Neuronal stem cell (in vitro differentiated cells): ENCODE measurements at places on chromosomes 7 and 10.

GRCh38 chr7:136523571-136523970 is 344.9 kb upstream of the CHRM2 start:
- DNase-seq: no peak

DNA sequence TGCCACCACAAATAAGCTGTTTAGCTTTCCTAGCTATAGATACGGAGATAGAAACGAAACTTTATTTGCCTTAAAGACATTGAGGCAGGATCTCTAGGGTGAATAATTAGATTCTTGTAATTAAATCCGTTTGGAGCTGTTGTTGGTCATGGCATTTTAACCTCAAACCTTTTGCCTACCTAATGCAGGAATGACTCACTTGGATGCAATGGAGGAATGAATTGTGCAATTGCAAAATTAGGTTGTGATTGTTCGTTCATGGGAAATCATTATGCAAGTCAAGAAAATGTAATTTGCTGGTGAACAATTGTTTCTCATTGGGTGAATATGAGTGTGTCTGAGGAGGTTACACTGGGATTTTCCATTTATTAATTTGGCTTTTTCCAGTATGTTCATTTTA is 703.5 kb downstream of the GATA3 start:
- DNase-seq: no peak

- DNase-seq: no peak
Observed at GRCh38 chr7:25544254-25544653, 316.0 kb upstream of the NPVF start.

- DNase-seq: no peak
Observed at GRCh38 chr10:76408646-76409045, 977.2 kb downstream of the LRMDA start.

DNA sequence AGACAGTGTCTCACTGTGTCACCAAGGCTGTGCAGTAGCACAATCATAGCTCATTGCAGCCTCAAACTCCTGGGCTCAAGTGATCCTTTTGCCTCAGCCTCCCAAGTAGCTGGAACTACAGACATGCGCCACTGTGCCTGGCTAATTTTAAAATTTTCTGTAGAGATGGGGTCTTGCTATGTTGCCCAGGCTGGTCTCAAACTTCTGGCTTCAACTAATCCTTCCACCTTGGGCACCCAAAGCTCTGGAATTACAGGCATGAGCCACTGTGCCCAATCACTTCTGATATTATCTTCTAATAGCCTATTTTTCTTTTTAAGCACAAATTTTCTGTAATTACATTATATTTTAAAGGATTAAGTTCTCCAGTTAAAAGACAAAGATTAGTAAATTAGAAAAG is 42.6 kb upstream of the ZC3HAV1 start:
- DNase-seq: no peak

DNA sequence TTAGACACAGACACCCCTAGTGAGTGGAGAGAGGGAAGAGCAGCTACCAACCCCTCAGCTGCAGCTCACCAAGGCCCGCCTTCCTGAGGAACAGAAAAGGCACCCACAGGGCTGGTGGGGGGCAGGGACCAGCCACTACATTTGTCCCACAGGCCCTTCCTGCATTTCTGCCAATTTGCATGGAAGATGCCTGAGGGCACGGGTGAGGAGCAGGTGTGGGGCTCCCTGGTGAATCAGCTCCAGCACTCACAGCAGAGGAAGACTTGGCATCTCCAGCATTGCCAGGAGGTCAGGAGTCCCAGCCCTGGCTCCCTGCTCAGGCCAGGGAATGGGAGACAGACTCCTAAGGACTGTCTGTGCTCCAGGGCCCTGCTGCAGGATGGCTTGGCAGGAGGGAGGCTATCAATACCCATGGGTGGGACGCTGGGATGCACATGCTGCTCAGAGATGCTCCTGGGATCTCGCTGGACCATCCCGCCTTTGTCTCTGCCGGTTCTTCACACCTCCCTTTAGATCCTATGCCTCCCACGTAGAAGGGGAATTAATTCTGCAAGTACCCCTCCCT is 109.7 kb downstream of the SLIT1 start:
- no peak for DNase-seq

DNA sequence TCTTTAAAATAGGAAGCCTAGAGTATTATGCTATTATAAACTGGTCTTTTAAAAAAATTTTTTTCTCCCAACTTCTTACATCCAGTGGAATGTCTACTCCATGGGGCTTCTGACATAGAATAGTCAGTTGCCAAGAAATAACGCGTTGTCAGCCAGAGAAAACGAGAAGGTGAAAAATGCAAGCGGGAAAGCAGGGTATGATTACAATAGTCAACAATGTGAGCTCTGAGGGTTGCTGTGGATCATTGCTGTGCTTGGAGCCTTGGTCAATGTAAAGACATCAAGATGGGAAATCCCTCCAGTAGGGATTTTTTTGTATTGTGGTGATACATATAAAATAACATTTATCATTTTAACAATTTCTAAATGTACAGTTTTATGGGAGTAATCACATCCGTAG is 27.6 kb upstream of the PLPP4 start:
- no peak for DNase-seq

- DNase-seq: no peak
Observed at GRCh38 chr10:77782328-77783061, 144.1 kb downstream of the DLG5 start.

GRCh38 chr7:105250239-105250638 is 138.5 kb downstream of the SRPK2 start:
- DNase-seq: no peak

GRCh38 chr10:21183025-21183424 is 285.9 kb upstream of the NEBL start:
- no peak for DNase-seq

DNA sequence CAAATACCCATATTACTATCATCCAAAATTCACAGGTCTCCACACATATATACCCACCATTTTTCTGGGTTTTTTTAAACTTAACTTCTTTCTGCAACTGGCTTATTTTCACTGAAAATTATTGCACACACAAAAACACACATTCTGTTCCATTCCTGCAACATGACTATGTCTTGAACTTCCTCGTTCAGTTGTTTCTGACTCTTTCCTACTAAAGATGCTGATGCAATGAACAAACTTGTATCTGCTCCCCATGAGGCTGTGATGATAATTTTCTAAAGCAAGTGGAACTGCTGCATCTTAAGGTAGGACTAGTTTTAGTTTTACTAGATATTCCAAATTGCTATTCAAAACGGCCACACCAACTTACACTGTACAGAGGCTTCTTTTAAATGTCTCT is 77.7 kb downstream of the OSBPL3 start:
- DNase-seq: no peak

GRCh38 chr10:24465891-24466818 is 257.2 kb downstream of the KIAA1217 start:
- DNase-seq: no peak

GRCh38 chr7:45881759-45882464 is 6.4 kb upstream of the IGFBP1 start:
- no peak for DNase-seq

- DNase-seq: no peak
Observed at GRCh38 chr10:104333728-104334373, 4.4 kb downstream of the ITPRIP start.

- DNase-seq: no peak
Observed at GRCh38 chr10:110399106-110399964, 94.6 kb upstream of the SMNDC1 start.

DNA sequence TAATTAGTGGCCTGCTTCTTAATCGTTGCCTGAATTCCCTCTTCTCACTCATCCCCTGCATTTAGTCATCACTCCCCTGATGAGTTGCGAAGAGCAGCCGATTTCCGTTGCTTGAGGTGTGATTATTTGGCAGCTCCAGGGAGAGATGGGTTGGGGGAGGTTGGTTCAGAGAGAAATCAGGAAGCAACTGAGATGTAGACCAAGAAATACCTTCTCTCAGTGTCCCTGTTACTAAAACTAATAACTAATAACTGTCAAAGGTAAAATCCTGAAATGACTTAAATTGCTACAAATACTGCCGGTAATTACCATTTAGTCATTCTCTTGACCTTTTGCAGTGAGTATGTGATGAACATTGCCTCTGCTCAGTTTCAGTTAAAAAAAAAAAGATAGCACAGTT is 76.9 kb downstream of the ELMO1 start:
- no peak for DNase-seq

GRCh38 chr10:44463511-44464121 is 78.7 kb upstream of the CXCL12 start:
- DNase-seq: no peak

GRCh38 chr7:134730411-134730829 is 49.0 kb upstream of the CALD1 start:
- DNase-seq: no peak

DNA sequence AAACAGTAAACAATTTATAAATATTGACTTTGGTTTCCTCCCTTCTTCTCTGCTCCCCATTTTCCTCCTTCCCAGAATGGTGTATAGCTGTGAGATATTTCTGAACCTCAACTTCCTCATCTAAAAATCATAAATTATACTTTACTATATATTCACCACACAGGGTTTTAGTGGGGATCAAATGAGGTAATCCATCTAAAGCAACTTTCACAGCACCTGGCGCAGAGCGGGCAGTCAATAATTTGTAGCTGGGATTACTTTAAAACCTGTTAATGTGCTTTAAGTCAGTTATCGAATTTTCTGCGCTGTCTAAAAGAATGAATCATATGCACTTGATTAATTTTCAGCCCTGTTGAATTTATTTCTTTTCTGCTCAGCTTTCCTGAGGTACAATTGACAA is 172.7 kb downstream of the PTEN start:
- no peak for DNase-seq

DNA sequence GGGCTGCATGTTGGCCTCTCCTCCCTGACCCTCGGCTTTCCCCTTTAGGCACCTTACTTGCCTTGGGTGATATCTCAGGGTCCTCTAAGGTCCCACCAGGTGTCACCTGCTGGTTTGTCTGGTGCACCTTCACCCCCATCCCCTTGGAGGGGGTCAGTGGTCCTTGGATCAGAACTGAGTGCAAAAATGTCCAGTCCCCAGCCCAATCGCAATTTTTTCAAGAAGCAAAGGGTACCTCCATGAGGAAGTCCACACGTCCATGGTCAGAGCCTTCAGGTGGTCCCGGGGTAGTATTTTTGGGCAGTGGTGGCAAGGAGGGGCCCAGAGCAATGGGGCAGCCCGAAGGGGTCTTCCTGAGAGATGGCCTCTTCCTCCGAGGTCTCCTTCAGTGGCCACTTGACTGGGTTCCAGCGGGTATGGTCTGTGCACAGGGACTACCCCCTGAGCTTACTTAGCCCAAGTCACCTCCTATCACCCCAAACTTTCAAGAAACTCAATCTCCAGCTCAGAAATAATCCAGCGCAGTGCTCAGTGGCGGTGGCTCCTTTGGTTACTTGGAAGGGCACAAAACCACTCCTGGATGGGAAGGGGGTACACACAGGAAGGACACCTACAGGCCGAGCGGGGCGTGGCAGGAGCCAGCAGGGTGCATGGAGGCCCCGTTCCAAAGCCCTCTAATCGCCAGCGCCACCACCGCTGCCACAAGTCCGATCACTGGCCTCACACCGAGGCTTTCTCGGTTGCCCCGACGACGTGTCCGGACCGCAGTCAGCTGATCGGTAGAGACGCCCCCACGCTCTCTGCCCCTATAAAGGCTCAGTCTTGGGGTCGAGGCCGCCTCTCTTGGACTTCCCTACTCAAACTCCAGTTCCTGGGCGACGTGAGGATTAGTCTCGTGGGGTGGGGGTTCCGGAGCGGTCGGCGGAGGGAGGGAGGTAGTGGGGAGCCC is 4.5 kb downstream of the SAP25 start:
- DNase-seq: peak; percentile 67

- DNase-seq: no peak
Observed at GRCh38 chr10:12201543-12201942, 5.6 kb downstream of the CDC123 start.

DNA sequence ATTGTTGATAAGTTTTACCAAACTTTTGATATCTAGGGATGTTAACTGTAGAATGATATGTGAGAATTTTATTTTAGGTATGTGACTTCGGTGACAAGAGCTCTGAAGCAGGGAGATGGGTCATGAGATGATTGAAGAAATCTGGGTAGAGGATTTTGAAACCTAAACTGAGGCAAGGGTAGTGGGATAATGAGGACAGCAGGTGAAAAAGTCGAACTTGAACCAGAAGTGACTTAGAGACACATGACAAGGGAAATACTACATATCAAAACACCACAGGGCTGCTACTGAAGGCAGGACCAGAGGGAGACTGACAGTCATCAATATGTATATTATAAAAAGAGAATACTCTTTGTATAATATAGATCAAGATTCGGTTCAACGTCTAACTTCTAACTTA is 113.2 kb downstream of the WDFY4 start:
- DNase-seq: no peak
